ENCODE measurements at places on chromosomes 5 and 9. TPM values are rescaled to one million over a fixed set of nuclear protein-coding genes. Genes with fewer than 3 reads are reported as not detected.

DNA sequence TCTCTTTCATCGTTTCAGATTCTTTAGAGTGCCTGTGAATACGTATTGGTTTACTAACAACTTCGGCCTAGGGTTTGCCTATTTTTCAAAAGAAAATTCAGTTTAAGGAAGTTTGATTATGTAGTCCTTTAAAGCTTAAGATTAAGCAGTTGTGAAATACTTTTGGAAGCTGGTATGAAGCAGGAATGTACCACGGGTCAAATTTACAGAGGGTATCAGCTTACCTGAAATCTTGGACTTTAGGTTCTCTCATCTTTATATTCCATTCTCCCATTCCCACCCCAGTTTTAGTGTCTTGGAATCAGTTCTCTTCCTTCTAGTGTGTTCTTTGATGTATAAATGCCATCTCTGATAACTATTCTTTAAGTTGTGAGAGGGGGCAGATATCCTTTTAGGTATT is 53.2 kb downstream of the IQGAP2 start:
- no peaks in the 10 kb centered on the region for H3K36me3 ChIP-seq
- no peaks in the 10 kb centered on the region for H3K4me1 ChIP-seq
- no peak overlapping the region for H3K27ac ChIP-seq
- no peaks in the 10 kb centered on the region for H3K27me3 ChIP-seq
- no peak overlapping the region for H3K4me3 ChIP-seq

- no peak overlapping the region for H3K27ac ChIP-seq
- H3K4me3 ChIP-seq = no peak overlapping the region
- H3K36me3 ChIP-seq = peaks cover 98% of the 10 kb centered on the region
- no peak for DNase-seq
- peaks cover 37% of the 10 kb centered on the region for H3K4me1 ChIP-seq
- H3K27me3 ChIP-seq = no peaks in the 10 kb centered on the region
These were observed 6.1 kb downstream of the GPSM1 start for GRCh38 chr9:136333486-136333885.

GRCh38 chr5:143195491-143195890 is 208.0 kb downstream of the NR3C1 start:
- H3K27ac ChIP-seq = no peak overlapping the region
- H3K4me1 ChIP-seq = no peaks in the 10 kb centered on the region
- no peaks in the 10 kb centered on the region for H3K27me3 ChIP-seq

GRCh38 chr5:163813900-163814299 is 308.5 kb downstream of the MAT2B start:
- no peak overlapping the region for H3K4me3 ChIP-seq
- no peak overlapping the region for H3K27ac ChIP-seq
- H3K4me1 ChIP-seq = no peaks in the 10 kb centered on the region
- H3K27me3 ChIP-seq = no peaks in the 10 kb centered on the region
- DNase-seq = no peak
- H3K36me3 ChIP-seq = no peaks in the 10 kb centered on the region

GRCh38 chr9:136621019-136621733 is 41.5 kb upstream of the EGFL7 start:
- peaks cover 9% of the 10 kb centered on the region for H3K36me3 ChIP-seq
- no peak overlapping the region for H3K27ac ChIP-seq
- no peak overlapping the region for H3K4me3 ChIP-seq
- H3K27me3 ChIP-seq = no peaks in the 10 kb centered on the region
- peaks cover 81% of the 10 kb centered on the region for H3K4me1 ChIP-seq
- no peak for DNase-seq

GRCh38 chr5:84618262-84618661 is 233.6 kb upstream of the EDIL3 start:
- no peaks in the 10 kb centered on the region for H3K4me1 ChIP-seq
- H3K36me3 ChIP-seq = no peaks in the 10 kb centered on the region
- no peak overlapping the region for H3K27ac ChIP-seq
- H3K27me3 ChIP-seq = no peaks in the 10 kb centered on the region
- no peak overlapping the region for H3K4me3 ChIP-seq
- DNase-seq = no peak

DNA sequence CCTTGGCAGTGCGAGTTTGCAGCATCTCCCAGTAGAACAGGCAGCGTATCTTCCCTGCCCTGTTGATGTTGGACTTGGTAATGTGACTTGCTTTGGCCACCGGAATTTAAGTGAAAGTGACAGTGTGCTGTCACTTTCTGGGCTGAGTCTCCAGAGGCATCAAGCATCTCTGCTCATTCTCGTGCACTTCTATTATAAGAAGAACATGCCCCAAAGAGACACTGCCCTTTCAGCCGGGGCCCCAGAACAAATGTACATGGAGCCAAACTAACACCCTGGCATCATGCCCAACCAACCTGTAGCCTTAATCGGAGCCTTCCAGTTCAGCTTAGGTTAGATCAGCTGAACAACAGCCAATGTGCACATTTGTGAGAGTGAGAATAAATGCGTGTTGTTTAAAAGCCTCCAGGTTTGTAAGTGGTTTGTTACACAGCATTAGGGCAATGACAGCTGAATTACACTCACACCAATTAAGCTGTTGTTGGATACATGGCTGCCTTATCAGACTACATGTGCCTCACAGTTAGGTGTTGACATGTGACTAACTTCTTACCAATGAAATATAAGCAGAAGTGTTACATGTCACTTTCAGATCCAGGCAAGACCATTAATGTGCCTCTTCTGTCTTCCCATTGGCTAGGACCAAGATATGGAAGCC is 22.1 kb upstream of the FRMD3 start:
- no peak overlapping the region for H3K4me3 ChIP-seq
- no peaks in the 10 kb centered on the region for H3K4me1 ChIP-seq
- no peaks in the 10 kb centered on the region for H3K36me3 ChIP-seq
- DNase-seq = no peak

- no peak overlapping the region for H3K27ac ChIP-seq
- H3K27me3 ChIP-seq = peaks cover 7% of the 10 kb centered on the region
- no peak for DNase-seq
- peaks cover 9% of the 10 kb centered on the region for H3K4me1 ChIP-seq
These were observed 2.4 kb downstream of the TLE4 start for GRCh38 chr9:79574136-79574535.

DNA sequence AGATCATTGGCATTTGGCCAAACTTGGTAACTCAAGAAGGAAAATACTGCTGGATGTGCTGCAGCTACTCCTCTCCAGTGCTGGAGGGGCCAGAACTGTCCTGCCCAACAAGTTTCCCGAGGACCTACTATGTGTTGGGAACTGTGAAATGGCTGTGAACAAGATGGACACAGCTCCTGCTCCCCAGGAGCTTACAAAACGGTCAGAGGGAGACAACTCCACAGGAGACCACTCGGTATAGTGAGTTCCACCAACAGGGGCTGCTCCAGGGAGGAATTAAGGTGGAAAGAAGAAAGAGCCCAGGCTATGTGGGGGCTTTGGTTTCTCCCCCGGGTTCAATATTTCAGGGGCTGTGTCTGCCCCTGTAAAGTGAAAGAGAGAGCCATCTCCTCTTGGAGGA is 78.8 kb downstream of the GNA14 start:
- no peaks in the 10 kb centered on the region for H3K27me3 ChIP-seq
- no peak overlapping the region for H3K27ac ChIP-seq
- no peak for DNase-seq

- peaks cover 2% of the 10 kb centered on the region for H3K36me3 ChIP-seq
- H3K27ac ChIP-seq = peak overlapping the region; percentile 99
- peak; percentile 13 for DNase-seq
- H3K27me3 ChIP-seq = no peaks in the 10 kb centered on the region
These were observed 1.1 kb upstream of the FAF2 start for GRCh38 chr5:176446884-176447590.

DNA sequence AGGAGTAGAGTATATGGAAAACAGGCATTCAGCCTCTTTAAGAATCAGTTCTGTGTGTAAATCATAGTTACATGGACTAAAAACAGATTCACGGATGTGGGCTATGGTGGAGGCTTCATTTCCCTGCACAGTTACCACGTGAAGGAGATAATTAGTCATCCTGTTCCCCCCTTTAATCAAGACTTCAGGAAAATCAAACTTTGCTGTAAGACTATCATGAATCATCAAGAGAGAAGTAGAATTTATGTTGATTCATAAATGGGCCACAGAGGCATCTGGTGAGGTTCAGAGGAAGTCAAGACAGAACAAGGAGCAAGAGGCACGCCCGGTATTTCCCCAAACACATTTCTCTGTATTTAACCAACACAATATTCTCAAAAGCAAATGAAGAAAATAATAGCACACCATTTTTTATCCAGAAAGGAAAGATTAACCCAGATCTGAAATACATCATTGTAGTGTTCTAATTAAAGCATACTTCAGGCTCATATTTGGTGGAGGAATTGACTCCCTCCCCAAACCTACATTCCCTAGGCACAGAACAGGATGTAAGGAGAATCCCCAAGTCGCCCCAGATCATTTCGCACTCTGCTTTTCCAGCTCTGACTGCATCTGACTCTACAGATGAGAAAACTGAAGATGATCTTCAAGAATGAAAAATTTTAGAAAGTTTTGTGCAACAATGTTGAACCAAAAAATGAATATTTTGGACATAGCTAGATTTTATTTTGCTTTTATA is 175.8 kb upstream of the GAS1 start:
- DNase-seq = no peak
- H3K27ac ChIP-seq = no peak overlapping the region
- no peaks in the 10 kb centered on the region for H3K27me3 ChIP-seq
- H3K4me3 ChIP-seq = no peak overlapping the region

DNA sequence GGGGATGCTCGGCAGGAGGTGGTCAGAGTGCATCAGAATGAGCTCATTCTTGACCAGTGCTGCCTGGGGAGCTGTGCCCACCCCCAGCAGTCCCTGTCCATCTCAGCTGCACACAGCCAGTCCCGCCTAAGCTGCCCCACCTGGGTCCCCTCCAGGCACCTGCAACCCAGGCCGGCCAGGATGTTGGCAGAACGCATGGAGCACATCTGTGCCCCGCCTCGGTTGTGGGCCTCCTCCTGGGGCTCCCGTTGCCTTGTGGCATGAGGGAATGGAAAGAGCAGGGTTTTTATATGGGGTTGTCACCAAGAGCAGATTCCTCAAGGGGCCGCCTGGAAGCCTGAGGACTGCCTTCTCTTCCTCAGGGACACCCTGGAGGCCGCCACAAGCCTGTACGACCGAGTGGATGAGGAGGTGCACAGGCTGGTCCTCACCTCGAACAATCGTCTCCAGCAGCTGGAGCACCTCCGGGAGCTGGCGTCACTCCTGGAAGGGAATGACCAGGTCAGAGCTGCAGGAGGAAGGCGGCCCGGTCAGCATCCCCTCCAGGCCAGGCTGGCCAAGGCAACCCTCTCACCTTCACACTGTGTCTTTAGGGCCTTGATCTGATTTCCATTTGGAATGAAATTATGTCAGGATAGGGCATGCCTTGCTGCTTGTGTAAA is 34.8 kb upstream of the LRRC14B start:
- no peaks in the 10 kb centered on the region for H3K27me3 ChIP-seq
- no peak overlapping the region for H3K4me3 ChIP-seq
- H3K4me1 ChIP-seq = peaks cover 5% of the 10 kb centered on the region
- no peak overlapping the region for H3K27ac ChIP-seq
- DNase-seq = no peak

DNA sequence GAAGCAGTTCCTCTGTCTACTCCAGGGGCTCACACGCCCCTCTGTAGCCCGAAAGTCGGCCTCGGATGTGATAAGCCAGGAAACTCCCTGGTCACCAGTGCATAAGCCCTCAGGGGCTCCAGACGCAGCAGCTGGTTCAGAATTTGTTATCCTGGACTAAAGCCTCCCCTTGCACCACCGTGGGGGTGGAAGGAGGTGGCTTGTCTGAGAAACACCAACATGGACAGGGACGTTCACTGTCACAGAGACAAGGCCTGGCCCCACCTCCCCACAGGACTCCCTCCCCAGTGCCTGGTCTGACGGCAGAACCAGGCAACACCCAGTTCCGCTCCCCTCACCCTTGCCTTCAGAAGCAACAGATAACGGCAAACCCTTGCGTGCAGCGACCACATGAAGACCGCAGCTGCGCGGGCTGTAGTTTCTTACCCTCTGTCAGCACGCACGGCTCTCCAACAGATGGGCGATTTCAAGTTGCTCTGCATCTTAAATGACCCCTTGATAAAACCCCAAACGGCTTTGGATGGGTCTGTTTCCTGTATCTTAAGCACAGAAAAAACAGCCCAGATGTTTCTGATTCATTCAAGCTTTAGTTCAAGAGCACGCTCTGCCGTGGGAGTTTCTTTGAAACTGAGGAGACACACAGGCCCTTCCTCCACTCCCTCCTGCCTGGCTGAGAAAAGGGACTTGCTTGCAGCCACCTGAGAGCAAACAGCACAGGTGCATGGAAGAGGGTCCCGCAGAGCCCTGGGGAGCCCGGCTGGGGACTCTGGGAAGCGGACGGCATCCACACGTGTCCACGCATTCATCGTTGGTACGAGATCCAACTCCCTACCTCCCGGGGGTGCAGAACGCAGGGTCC is 44.7 kb upstream of the NKD2 start:
- H3K27me3 ChIP-seq = no peaks in the 10 kb centered on the region
- no peak for DNase-seq

GRCh38 chr9:127064335-127064734 is 58.1 kb downstream of the ANGPTL2 start:
- DNase-seq = no peak
- no peak overlapping the region for H3K4me3 ChIP-seq
- no peak overlapping the region for H3K27ac ChIP-seq
- H3K27me3 ChIP-seq = no peaks in the 10 kb centered on the region

DNA sequence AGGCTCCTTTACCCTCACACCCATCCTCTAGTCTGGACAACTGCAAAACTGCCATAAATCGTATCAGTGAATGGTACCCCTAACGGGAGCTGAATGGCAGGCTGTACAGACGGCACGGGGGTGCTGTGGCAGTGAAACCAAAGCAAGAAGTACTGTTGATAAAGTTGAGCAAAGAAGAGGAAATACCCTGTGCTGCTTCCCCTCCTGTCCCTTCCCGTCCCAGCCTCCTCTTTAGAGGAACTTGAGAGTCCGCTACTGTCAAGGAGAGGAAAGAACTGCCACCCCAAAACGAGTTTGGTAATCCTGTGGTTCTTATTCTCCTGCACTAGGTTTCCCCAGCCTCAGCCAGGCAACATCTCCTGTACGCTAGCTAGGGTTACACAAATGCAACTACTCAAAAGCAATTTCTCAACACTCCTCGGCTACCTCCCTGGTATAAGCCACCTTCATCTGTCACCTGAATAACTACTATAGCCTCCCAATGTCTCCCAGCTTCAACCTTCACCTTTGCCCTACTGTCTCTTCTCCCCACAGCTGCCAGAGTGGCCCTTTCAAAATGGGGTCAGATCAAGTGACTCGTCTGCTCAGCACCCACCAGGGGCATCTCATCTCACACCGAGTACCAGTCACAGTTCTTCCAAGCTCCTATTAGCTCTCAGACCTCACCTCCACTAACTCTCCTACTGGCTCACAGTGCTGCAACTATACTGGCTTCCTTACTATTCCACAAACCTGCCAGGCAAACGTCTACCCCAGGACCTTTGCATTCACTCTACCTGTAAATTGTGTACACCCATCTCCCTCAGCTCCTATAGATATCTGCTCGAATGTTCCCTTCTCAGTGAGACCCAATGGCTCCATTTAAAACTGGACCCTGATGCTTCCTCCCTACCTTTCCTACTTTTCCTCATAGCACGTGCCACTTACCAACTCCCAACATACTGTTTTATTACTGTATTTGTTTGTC is 4.1 kb downstream of the GLRX start:
- H3K4me1 ChIP-seq = peaks cover 21% of the 10 kb centered on the region
- H3K36me3 ChIP-seq = no peaks in the 10 kb centered on the region
- no peak for DNase-seq
- no peak overlapping the region for H3K27ac ChIP-seq

Gene PCDHGB6
- polyA plus RNA-seq = 25.7 TPM

Gene PDZD2
- polyA plus RNA-seq = 36.8 TPM

Gene ISL1
- polyA plus RNA-seq = 3.8 TPM

Gene PCDHB5
- polyA plus RNA-seq = 6.6 TPM

Gene MYOZ3
- 15.6 TPM for polyA plus RNA-seq

Gene GABRA6
- 0.48 TPM for polyA plus RNA-seq

Gene OR1J1
- not detected for polyA plus RNA-seq

Gene GAPT
- polyA plus RNA-seq = 0.40 TPM

Gene TGFBI
- 66.1 TPM for polyA plus RNA-seq

Gene RIOK2
- 30.3 TPM for polyA plus RNA-seq

Gene ADAMTS12
- polyA plus RNA-seq = 8.7 TPM

Gene PRLR
- 2.6 TPM for polyA plus RNA-seq
